ENCODE measurements at places on chromosomes 16 and 17. TPM values are rescaled to one million over a fixed set of nuclear protein-coding genes. Genes with fewer than 3 reads are reported as not detected.

KCTD11 gene
- total RNA-seq: 7.1 TPM

KRT20 gene
- 0.17 TPM for total RNA-seq

DNA sequence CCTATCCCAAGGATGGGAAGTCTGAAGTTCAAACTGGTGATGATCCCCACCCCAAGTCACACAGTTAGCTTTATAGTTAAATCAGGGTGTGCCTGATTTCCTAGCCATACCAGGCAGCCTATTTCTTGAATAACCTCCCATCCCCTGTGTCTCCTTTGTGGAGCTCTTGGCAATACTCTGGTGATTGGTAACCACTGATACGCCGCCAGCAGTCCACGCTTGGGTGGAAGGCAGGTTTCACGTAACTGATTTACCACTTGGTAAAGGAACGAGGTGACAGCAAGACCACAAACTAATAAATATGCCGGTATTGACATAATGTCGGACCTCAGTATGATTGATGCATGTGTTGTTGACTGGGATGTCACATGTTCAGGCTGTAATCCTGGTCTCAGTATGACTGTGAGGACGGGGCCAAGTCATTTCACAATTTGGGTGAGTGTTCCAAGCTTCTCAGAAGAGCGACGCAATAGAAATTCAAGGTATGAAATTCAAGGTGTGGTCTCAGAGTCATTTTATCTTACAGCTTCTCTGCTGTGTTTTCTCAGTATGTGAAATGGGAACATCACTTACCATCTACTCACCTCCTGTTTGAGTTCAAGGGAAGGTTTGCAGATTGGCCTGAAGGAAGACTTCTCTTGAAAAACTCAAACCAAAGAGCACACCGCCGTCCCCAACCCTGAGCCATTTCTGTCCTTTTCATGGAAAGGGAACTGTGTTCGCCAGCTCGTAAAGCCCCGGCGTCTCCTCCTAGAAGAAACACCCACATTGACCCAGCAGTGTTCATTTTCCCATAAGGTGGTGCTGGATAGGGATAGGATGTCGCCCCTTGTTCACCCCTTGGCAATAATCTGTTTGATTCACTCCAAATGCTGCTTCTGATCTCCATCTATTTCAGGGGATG, 678.9 kb downstream of the WWOX start:
- no peak for DNase-seq

TMEM106A gene
- total RNA-seq: 4.9 TPM

OSGIN1 gene
- total RNA-seq: 3.6 TPM
